ENCODE measurements at places on chromosomes 2 and 18. TPM values are rescaled to one million over a fixed set of nuclear protein-coding genes. Genes with fewer than 3 reads are reported as not detected.

- peak overlapping the region; percentile 33 for H3K4me3 ChIP-seq
- H3K27me3 ChIP-seq: peaks cover 1% of the 10 kb centered on the region
- peak; percentile 94 for DNase-seq
- H3K36me3 ChIP-seq: peaks cover 7% of the 10 kb centered on the region
Observed at GRCh38 chr2:228600265-228600664, 418.8 kb upstream of the SPHKAP start.

GRCh38 chr2:61167579-61167978 lies 5.6 kb downstream of the C2orf74 start:
- peaks cover 34% of the 10 kb centered on the region for H3K36me3 ChIP-seq
- H3K27me3 ChIP-seq: no peaks in the 10 kb centered on the region
- H3K27ac ChIP-seq: no peak overlapping the region
- no peaks in the 10 kb centered on the region for H3K4me1 ChIP-seq
- DNase-seq: no peak

NCK2 gene
- 20.1 TPM for total RNA-seq

KLHL30 gene
- total RNA-seq: 0.06 TPM

CPO gene
- not detected for total RNA-seq
